ENCODE measurements at places on chromosomes 4 and X. TPM values are rescaled to one million over a fixed set of nuclear protein-coding genes. Genes with fewer than 3 reads are reported as not detected.

H2BW2 gene
- total RNA-seq: not detected

RTL9 gene
- total RNA-seq: 0.15 TPM

DRP2 gene
- 0.19 TPM for total RNA-seq

MAGEA9B gene
- not detected for total RNA-seq

HTR2C gene
- total RNA-seq: not detected

CT47B1 gene
- not detected for total RNA-seq

PPEF2 gene
- not detected for total RNA-seq

PF4V1 gene
- total RNA-seq: not detected

RASGEF1B gene
- 0.05 TPM for total RNA-seq

PRPS2 gene
- 52.4 TPM for total RNA-seq

EREG gene
- 9.8 TPM for total RNA-seq

MMRN1 gene
- total RNA-seq: not detected

UCHL1 gene
- 837 TPM for total RNA-seq

APELA gene
- not detected for total RNA-seq

PAGE5 gene
- total RNA-seq: not detected

DCLK2 gene
- total RNA-seq: 8.0 TPM

REELD1 gene
- not detected for total RNA-seq

SLC38A5 gene
- total RNA-seq: 0.14 TPM

HMX1 gene
- 0.10 TPM for total RNA-seq

NKRF gene
- total RNA-seq: 17.2 TPM

ATP7A gene
- 4.6 TPM for total RNA-seq

ASMT gene
- 0.19 TPM for total RNA-seq

DKC1 gene
- 150 TPM for total RNA-seq

WAS gene
- 0.31 TPM for total RNA-seq

FGFBP1 gene
- 2.5 TPM for total RNA-seq

CFAP47 gene
- total RNA-seq: not detected

YIPF7 gene
- total RNA-seq: not detected

PNMA3 gene
- 0.20 TPM for total RNA-seq

SLC34A2 gene
- total RNA-seq: 0.05 TPM

All from A549 treated with dexamethasone at 1 μM for 4 hours (cell line).